ENCODE measurements at places on chromosomes 4 and X. TPM values are rescaled to one million over a fixed set of nuclear protein-coding genes. Genes with fewer than 3 reads are reported as not detected.

GRCh38 chr4:110164856-110165255 is 33.6 kb downstream of the ELOVL6 start:
- no peaks in the 10 kb centered on the region for H3K4me1 ChIP-seq
- DNase-seq, result no peak
- no peak overlapping the region for H3K4me3 ChIP-seq
- no peaks in the 10 kb centered on the region for H3K36me3 ChIP-seq

GRCh38 chr4:110624904-110625494 is 2.1 kb upstream of the PITX2 start:
- no peaks in the 10 kb centered on the region for H3K36me3 ChIP-seq
- H3K4me1 ChIP-seq, result peaks cover 28% of the 10 kb centered on the region
- no peak for DNase-seq
- H3K4me3 ChIP-seq, result no peak overlapping the region
- H3K27ac ChIP-seq, result no peak overlapping the region
- peaks cover 99% of the 10 kb centered on the region for H3K27me3 ChIP-seq

DNA sequence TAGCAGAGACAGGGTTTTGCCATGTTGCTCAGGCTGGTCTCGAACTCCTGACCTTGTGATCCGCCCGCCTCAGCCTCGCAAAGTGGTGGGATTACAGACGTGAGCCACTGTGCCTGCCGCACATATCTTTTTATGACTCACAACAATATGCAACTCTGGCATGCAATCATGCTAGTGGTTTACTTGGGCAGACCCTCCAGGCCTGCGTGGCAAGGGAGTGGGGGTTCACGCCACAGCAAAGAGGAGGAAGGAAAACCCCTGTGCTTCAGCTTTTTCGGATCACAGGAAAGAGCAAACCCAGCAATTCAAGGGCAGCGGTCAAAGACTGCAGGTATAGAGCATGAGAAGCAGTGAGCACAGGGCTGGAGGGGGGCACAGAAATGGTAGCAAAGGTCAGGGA is 48.3 kb upstream of the CD99 start:
- H3K27me3 ChIP-seq, result no peaks in the 10 kb centered on the region
- H3K4me3 ChIP-seq, result no peak overlapping the region
- H3K36me3 ChIP-seq, result peaks cover 23% of the 10 kb centered on the region

GRCh38 chr4:26028793-26029567 is 115.0 kb downstream of the SMIM20 start:
- H3K4me1 ChIP-seq, result peaks cover 22% of the 10 kb centered on the region
- no peaks in the 10 kb centered on the region for H3K27me3 ChIP-seq
- H3K4me3 ChIP-seq, result peak overlapping the region; percentile 25
- H3K36me3 ChIP-seq, result no peaks in the 10 kb centered on the region
- no peak overlapping the region for H3K27ac ChIP-seq
- DNase-seq, result peak; percentile 86

DNA sequence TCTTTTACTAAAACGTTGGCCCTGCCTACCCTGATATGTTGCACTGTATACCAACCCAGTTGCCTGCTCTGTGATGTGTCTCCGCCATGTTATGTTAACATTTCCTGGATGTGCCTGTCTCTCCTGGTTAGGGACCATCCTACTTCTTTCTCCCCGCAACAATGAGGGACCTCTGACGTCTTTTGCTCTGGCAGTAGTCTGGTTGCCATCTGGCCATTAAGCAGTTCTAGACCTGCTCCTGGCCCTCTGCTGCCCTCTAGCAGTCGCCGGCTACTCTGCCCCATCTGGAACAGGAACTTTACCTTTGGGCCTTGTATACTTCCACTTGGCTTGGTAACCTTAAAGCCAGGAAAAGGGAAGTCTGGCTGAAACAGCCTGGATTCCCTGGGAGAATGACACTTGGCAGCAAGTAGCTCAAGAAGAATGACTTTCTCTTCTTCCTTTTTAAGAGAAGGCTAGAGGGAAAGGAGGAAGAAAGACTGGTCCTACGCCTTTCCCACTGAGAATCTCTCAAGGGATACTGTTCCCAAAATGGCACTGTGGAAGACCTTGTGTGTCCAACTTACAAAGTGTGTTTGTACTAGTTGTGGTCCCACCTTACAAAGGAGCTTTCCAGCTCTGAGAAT is 63.5 kb downstream of the GPC3 start:
- no peak overlapping the region for H3K4me3 ChIP-seq
- H3K4me1 ChIP-seq, result no peaks in the 10 kb centered on the region
- no peak overlapping the region for H3K27ac ChIP-seq
- peak; percentile 43 for DNase-seq
- H3K27me3 ChIP-seq, result no peaks in the 10 kb centered on the region
- no peaks in the 10 kb centered on the region for H3K36me3 ChIP-seq

- no peaks in the 10 kb centered on the region for H3K36me3 ChIP-seq
- no peak overlapping the region for H3K4me3 ChIP-seq
- H3K4me1 ChIP-seq, result no peaks in the 10 kb centered on the region
Measured at GRCh38 chr4:176090115-176090514, 24.5 kb downstream of the WDR17 start.

The SFRP2 gene
- 39.5 TPM for total RNA-seq

GRCh38 chrX:84168095-84168494 is 19.9 kb downstream of the RPS6KA6 start:
- no peak for DNase-seq
- no peaks in the 10 kb centered on the region for H3K36me3 ChIP-seq
- H3K27me3 ChIP-seq, result no peaks in the 10 kb centered on the region
- H3K4me3 ChIP-seq, result no peak overlapping the region

The EPHA5 gene
- 0.09 TPM for total RNA-seq

DNA sequence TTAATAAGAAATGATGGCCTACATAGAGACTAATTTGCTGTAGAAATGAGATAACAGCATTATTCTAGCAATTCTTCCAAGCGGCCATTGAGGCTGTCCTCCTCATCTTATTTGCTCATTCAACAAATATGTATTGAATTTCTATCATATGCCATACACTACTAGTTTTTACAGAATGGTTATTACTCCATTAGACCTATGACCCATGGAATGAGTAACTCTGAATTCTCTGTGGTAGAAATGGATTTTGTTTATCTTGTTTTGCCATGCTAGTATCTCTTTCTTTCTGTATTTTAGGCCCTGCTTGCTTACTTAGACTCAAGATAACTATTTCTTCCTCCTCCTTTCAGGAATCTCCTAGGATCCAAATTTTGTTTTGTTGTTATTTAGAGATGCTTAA is 103.5 kb downstream of the RPA4 start:
- H3K27me3 ChIP-seq, result no peaks in the 10 kb centered on the region
- no peak overlapping the region for H3K27ac ChIP-seq
- no peak overlapping the region for H3K4me3 ChIP-seq
- H3K4me1 ChIP-seq, result no peaks in the 10 kb centered on the region
- DNase-seq, result no peak

The FGD1 gene
- total RNA-seq, result 3.2 TPM

GRCh38 chr4:13378973-13379759 is 105.0 kb downstream of the RAB28 start:
- H3K27ac ChIP-seq, result no peak overlapping the region
- H3K4me3 ChIP-seq, result no peak overlapping the region
- no peak for DNase-seq
- no peaks in the 10 kb centered on the region for H3K27me3 ChIP-seq
- H3K36me3 ChIP-seq, result peaks cover 13% of the 10 kb centered on the region
- H3K4me1 ChIP-seq, result no peaks in the 10 kb centered on the region

GRCh38 chr4:151901631-151902030 is 140.8 kb upstream of the GATB start:
- H3K27me3 ChIP-seq, result no peaks in the 10 kb centered on the region
- no peak overlapping the region for H3K27ac ChIP-seq
- H3K4me1 ChIP-seq, result no peaks in the 10 kb centered on the region

DNA sequence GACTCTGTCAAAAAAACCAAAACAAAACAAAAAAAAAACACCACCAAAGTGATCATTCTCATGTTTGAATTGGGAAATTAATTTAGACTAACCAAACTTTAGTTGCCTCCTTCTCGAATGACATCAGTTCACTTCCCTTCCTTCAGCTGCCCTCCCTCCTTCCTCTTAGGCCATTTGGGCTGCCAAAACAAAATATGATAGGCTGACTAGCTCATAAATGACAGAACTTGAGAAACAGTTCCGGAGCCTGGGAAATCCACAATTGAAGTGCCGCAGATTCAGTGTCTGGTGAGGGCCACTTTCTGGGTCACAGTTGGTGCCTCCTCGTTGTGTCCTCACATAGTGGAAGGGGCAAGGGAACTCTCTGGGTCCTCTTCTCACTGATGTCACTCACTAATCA is 16.1 kb upstream of the WAS start:
- no peak for DNase-seq
- H3K4me3 ChIP-seq, result no peak overlapping the region
- H3K36me3 ChIP-seq, result no peaks in the 10 kb centered on the region
- H3K27me3 ChIP-seq, result no peaks in the 10 kb centered on the region
- no peak overlapping the region for H3K27ac ChIP-seq

GRCh38 chr4:112007391-112007790 is 137.9 kb upstream of the FAM241A start:
- H3K27me3 ChIP-seq, result no peaks in the 10 kb centered on the region
- no peaks in the 10 kb centered on the region for H3K4me1 ChIP-seq
- no peak overlapping the region for H3K27ac ChIP-seq
- no peak overlapping the region for H3K4me3 ChIP-seq

- H3K4me3 ChIP-seq, result no peak overlapping the region
- H3K36me3 ChIP-seq, result no peaks in the 10 kb centered on the region
- H3K4me1 ChIP-seq, result peaks cover 12% of the 10 kb centered on the region
- no peak overlapping the region for H3K27ac ChIP-seq
- DNase-seq, result no peak
- H3K27me3 ChIP-seq, result no peaks in the 10 kb centered on the region
Measured at GRCh38 chr4:41476310-41476885, 61.6 kb upstream of the LIMCH1 start.

DNA sequence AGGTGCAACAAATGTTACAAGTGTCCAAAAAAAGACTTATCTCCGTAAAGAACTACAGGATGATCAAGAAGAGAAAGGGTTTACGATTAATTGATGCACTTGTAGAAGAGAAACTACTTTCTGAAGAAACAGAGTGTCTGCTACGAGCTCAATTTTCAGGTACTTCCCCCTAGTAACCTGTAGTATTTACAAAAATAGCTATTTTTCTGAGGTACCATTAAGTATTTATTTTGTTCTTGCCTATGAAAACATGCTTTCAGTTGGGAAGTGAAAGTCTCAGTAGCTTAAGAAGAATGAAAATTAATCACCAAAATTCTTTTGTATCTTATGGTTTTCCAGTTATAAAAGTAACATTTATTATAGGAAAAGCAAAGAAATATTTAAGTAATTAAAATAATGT is 5.9 kb downstream of the THAP9 start:
- H3K27ac ChIP-seq, result no peak overlapping the region
- H3K27me3 ChIP-seq, result no peaks in the 10 kb centered on the region

DNA sequence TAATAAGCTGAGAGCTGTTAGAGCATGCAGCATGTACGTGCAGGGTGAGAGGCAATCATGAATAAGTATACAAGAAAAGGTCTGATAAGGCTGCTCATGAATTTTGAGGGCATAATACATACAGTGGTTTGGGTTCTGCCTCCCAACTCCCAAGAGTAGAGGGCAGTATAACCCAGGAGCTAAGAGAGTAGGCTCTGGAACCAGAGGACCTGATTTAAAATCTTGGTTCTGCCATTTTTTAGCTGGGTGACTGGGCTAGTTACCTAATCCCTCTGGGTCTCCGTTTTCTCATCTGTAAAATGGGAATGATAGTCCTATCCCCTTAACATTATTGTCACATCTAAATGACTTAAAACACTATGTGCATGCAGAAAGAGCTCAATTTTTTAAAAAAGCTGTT is 85.3 kb downstream of the LNX1 start:
- DNase-seq, result no peak
- H3K4me1 ChIP-seq, result no peaks in the 10 kb centered on the region
- H3K27me3 ChIP-seq, result no peaks in the 10 kb centered on the region
- no peaks in the 10 kb centered on the region for H3K36me3 ChIP-seq
- H3K4me3 ChIP-seq, result no peak overlapping the region

DNA sequence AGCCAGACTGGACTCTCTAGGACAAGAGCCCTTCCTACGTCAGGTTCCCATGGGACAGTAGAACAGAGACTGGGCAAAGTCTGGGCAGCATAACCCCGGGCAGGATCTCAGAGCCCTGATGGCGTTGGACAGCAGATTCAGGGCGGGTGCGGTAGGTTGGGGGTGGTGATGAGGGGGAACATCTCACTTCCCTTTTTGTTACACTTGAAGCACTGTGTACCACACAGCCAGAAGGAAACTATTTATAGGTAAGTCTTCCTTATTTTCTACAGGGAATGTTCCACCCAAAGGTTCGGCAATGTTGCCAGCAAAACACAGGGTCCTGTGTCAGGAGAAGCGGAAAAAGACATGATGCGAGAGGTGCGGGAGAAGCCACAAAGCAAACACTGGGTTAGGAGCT is 54.3 kb downstream of the TSC22D3 start:
- no peak overlapping the region for H3K4me3 ChIP-seq
- peaks cover 35% of the 10 kb centered on the region for H3K4me1 ChIP-seq
- H3K27ac ChIP-seq, result no peak overlapping the region
- H3K36me3 ChIP-seq, result no peaks in the 10 kb centered on the region
- no peaks in the 10 kb centered on the region for H3K27me3 ChIP-seq

- no peak overlapping the region for H3K4me3 ChIP-seq
- H3K27ac ChIP-seq, result no peak overlapping the region
- H3K4me1 ChIP-seq, result no peaks in the 10 kb centered on the region
- DNase-seq, result peak; percentile 30
- H3K27me3 ChIP-seq, result no peaks in the 10 kb centered on the region
- peaks cover 97% of the 10 kb centered on the region for H3K36me3 ChIP-seq
Measured at GRCh38 chr4:3521621-3522325, 10.4 kb downstream of the LRPAP1 start.

The PAGE1 gene
- total RNA-seq, result not detected

GRCh38 chrX:56978172-56978571 is 17.2 kb downstream of the SPIN3 start:
- H3K27ac ChIP-seq, result no peak overlapping the region
- no peaks in the 10 kb centered on the region for H3K27me3 ChIP-seq
- H3K36me3 ChIP-seq, result peaks cover 24% of the 10 kb centered on the region
- DNase-seq, result no peak
- no peaks in the 10 kb centered on the region for H3K4me1 ChIP-seq
- H3K4me3 ChIP-seq, result no peak overlapping the region

The MAGEA1 gene
- not detected for total RNA-seq

DNA sequence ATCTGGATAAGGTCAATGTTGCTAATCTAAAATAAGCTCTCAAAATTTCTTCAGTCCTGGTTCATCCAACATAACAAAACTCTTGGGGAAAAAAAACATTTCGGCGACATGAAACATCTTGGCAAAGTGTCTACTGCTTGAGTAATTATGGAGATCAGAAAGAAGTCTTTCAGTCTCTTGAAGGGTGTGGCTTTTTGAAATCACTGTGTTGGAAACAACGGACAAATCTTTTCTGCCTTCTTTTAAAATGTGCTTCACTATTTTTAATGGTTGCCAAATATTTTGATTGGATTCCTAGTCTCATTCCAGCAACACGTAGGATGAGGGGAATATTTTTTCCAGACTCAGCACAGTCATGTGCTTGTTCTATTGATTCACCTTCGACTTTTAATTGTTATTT is 138.6 kb downstream of the KLHL8 start:
- H3K27me3 ChIP-seq, result no peaks in the 10 kb centered on the region
- H3K4me3 ChIP-seq, result no peak overlapping the region
- H3K27ac ChIP-seq, result no peak overlapping the region
- peaks cover 28% of the 10 kb centered on the region for H3K36me3 ChIP-seq
- DNase-seq, result no peak

- no peaks in the 10 kb centered on the region for H3K36me3 ChIP-seq
- H3K4me1 ChIP-seq, result peaks cover 6% of the 10 kb centered on the region
- no peaks in the 10 kb centered on the region for H3K27me3 ChIP-seq
- no peak for DNase-seq
Measured at GRCh38 chr4:87717276-87718031, 67.4 kb downstream of the DMP1 start.

The AREG gene
- 7.8 TPM for total RNA-seq

GRCh38 chrX:2677764-2678163 is 13.3 kb upstream of the CD99 start:
- no peaks in the 10 kb centered on the region for H3K4me1 ChIP-seq
- H3K27me3 ChIP-seq, result no peaks in the 10 kb centered on the region
- peak; percentile 55 for DNase-seq

Data from lower lobe of right lung (tissue), 2 donors.